ENCODE measurements at places on chromosomes 7 and 10. TPM values are rescaled to one million over a fixed set of nuclear protein-coding genes. Genes with fewer than 3 reads are reported as not detected.

DNA sequence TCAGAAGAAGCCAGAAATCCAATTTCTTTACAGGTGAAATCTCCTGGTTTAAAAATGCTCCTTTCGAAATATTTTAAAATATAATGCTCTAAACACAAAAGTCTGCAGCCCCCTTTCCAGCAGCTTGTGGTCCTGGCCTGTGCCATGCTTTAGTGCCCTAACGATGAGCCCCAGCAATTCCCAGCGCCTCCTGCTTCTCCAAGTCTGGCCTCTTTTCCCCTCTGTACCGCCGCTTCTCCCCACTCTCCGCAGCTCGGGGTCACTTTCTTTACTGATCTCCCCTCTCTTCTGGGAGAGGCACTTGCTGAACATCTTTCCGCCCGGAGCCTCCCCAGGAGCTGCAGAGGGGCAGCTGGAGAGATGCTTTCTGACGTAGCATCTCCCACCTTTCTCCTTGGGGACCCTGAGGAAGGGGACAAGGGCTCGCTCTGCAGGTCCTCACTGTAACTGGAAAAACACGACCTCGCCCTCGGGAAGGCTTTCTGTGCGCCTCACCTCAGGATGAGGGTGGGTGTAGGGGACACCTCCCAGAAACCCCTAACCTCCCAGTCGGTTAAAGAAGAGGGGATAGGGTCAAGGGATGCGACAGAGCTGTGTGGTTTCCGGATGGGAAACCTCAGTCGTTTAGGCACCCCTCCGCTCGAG is 565 bp upstream of the INA start:
- DNase-seq: no peak

DNA sequence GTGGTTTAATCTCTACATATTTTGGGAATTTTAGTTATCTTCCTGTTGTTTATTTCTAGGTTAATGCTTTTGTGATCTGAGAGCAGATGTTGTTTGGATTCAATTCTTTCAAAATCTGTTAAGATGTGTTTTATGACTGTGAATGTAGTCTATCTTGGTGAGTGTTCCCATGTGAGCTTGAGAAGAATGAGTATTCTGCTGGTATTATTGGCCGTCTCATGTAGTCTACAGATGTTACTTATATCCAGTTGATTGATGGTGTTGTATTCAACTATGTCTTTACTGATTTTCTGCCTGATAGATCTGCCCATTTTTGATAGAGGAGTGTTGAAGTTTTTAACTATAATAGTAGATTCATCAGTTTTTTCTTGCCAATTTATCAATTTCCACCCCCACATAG is 141.4 kb upstream of the FOXP2 start:
- no peak for DNase-seq

- DNase-seq: no peak
Measured at GRCh38 chr7:76425156-76425555, 406 bp downstream of the ZP3 start.

DNA sequence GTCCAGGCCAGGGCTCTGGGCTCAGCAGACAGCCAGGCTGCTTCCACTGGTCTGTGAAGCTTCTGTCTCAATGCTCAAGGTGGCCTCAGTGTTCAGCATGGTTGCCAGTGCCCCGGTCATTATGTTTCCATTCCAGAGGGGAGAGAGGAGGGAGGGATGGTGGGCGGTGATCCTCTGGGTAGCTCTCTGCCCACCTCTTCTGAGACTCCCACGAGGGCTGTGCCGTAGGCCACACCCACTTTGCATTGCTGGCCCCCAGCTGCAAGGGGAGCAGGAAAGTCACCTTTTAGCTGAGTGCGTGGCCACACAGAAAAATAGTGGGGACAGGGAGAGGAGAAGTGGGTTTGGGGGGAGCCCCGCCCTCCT is 42.5 kb downstream of the FOXK1 start:
- DNase-seq: no peak

- no peak for DNase-seq
Measured at GRCh38 chr7:71770269-71770907, 638.4 kb downstream of the GALNT17 start.

GRCh38 chr7:157969995-157970394 is 617.6 kb downstream of the PTPRN2 start:
- DNase-seq: no peak

- no peak for DNase-seq
Measured at GRCh38 chr10:62277971-62278370, 9.3 kb upstream of the RTKN2 start.

DNA sequence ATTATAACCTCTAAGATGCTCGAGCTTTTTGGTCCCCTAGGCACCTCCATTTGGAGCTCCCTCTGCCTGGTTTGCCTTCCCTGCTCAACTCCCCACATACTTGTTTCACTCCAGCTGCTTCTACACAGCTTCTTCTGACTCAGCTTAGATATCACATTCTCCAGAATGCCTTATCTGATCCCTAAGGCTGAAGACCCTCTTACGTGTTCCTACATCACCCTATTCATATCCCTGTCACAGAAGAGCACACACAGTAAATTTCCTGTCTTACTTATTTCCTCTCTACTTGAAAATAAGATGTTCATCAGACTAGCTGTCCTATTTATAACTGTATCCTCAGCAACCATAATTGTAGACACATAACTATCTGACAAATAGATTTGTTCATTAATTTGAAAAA is 61.3 kb upstream of the RNF148 start:
- no peak for DNase-seq

GRCh38 chr7:114085313-114085591 is 166.4 kb upstream of the PPP1R3A start:
- no peak for DNase-seq

Gene GNG11
- 13.8 TPM for polyA plus RNA-seq

Gene OGDHL
- 0.19 TPM for polyA plus RNA-seq

Gene SH2D4B
- polyA plus RNA-seq: not detected

Gene ZPBP
- not detected for polyA plus RNA-seq

Gene HNRNPA2B1
- 354 TPM for polyA plus RNA-seq

Gene RHOBTB1
- polyA plus RNA-seq: 33.8 TPM

Gene TDRD1
- not detected for polyA plus RNA-seq

Gene VSIR
- polyA plus RNA-seq: 22.1 TPM

Gene MSMB
- polyA plus RNA-seq: not detected

Data from AG04450 (cell line).